ENCODE measurements at places on chromosomes 5 and 9.

GRCh38 chr9:886886-887285 lies 45.4 kb downstream of the DMRT1 start:
- no peak for DNase-seq

GRCh38 chr5:602466-603035 lies 9.6 kb upstream of the CEP72 start:
- no peak for DNase-seq

- no peak for DNase-seq
These were observed 115.8 kb upstream of the ICE1 start for GRCh38 chr5:5306696-5307095.

GRCh38 chr5:38258319-38259061 lies at the start of gene EGFLAM:
Gene EGFLAM, plus strand, starts transcription at chr5:38258559. Its CDS starts 196 bp downstream, at chr5:38258755.
- DNase-seq, result peak; percentile 84

GRCh38 chr9:124330011-124330697 lies 72.4 kb downstream of the NEK6 start:
- no peak for DNase-seq

- no peak for DNase-seq
These were observed 881 bp downstream of the TNFAIP8 start for GRCh38 chr5:119356612-119357188.

GRCh38 chr9:137116728-137117127 lies 2.2 kb upstream of the DPP7 start:
- no peak for DNase-seq

DNA sequence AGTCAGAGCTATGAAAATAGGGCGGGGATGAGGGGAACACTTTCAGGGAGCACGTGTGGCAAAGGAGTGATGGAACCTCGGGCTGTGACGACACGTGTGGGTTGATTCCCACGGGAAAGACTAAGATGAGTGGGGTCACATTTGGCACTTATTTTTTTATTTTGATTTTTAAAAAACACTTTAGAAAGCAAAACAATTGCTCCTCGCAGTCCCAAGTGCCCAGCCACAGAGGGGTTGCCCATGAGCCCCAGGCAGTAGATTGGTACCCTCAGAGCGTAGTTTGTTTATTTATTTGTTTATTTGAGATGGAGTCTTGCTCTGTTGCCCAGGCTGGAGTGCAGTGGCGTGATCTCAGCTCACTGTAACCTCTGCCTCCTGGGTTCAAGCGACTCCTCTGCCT lies 69.7 kb downstream of the WNK2 start:
- DNase-seq, result no peak

DNA sequence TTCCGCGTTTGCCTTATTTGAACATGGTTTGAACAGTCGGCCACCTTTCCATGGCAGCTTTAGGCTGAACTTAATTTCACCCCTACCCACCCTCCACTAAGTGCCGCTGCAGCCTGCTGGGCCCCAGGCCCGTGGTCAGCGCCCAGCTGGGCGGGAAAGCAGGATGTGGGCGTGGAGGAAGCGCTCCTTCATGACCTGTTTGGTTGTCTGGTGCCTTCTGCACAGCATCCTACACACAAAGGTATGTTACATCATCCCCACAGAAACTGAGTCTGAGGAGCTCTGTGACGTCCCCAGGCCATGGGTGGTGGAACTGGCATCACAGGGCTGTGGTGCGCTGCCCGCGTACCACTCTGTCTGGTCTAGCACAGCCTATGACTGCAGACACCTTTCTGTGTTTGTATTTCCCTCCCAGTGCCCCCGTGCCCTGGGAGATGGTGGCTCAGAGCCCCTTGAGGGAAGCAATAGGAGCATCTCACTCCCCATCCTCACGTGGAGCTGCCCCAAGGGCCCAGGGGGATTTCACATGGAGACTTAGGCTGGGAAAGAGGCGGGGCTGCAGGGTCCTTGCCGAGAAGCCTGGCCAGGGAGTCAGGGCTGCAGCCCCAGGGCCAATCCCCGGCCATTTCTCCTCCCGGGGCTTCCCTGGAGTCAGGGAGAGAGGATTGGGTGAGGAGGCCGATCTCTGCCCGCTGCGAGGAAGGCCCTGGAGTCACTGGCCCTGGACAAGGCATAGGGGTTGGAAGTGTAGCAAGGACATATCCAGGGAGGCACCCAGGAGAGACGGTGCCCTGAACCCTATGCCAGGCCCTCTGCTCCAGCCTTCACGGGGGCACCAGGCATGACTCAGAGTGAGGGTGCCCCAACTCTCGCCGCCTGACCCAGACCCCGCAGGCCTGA lies 37.5 kb upstream of the SUSD3 start:
- DNase-seq, result no peak

DNA sequence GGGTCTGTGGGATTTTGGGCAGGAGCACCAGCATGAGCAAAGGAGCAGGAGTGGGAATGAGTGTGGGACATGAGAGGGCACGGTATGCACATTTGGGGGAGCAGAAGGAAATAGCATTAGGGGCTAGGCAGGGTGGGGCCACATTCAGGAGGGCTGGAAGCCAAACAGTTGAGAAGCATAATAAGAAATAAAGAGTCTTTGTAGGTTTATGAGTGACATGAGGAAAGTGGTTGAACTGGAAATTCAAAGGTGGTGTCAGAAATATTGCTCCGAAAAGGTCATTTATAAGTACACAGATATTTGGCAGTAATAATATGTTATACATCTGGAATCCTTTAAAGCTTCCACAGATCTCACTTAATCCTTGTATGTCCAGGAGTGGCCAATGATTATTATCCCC lies 26.4 kb downstream of the ARHGEF28 start:
- DNase-seq, result no peak

DNA sequence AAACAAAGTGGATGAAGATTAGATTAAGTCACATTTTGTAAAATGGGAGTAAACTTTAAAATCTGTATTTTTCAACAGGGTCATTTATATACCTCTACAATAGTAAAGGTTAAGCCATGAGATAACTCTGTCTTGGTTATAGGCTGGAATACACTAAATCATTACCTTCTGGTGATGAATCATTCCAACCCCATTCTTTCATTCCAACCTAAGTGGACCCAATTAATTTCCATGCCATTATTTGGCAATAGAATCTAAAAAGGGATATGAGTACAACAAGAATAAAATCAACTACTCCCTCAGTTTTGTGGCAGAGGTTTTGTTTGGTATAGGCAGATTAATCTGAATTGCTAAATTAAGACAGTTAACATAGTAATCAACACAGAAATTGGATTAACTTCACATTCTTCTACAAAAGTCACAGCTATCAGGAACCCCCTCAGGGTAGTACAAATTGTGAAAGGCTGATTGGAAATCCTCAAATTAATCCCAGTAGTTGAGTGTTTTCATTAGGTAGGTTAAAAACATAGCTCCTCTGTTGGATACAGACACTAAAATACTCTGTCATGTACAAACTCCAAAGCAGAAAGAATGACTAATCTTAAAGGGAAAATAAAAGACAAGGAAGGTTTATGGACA lies 54.2 kb downstream of the ELAVL2 start:
- no peak for DNase-seq

DNA sequence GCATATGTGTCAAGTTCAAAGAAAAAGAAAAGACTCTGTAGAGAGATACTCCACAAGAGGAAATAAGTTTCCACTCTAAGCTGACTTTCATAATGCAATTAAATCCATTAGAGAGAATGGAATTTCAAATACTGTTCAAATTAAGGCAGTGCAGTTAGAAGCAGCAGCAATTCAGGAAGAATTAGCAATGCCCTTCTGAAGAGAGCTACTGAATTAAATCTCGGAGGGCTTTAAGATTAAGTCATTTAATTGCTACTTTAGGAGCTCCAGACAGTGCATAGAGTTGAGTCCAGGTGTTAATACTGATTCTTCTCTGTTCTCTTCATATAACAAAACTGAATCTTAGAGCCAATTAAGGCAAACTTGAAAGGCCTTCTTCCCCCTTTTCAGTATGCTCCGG lies 8.5 kb downstream of the CDH12 start:
- DNase-seq, result no peak

DNA sequence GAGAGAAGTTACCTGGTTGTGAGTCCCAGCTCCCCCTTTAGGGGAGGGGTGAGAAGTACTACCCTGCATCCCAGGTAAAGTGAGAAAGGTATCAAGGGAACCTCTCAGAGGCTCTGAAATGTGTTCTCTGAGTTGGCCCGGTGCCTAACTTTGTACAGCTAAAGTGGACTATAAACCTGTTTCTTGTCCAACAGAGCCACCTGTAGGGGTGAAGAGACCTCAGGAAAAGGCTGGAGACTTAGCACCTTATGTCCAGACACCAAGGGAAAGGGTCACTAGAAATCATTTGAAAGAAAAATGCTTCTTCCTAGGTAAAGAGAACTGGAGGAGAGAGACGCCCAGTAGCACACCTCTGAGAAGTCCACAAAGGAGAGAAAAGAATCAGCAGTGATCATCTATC lies 108.3 kb upstream of the KIF2A start:
- DNase-seq, result no peak

GRCh38 chr5:81191726-81192372 lies 41.3 kb upstream of the CKMT2 start:
- no peak for DNase-seq

- no peak for DNase-seq
These were observed 53.7 kb downstream of the ZNF462 start for GRCh38 chr9:106916466-106917235.

DNA sequence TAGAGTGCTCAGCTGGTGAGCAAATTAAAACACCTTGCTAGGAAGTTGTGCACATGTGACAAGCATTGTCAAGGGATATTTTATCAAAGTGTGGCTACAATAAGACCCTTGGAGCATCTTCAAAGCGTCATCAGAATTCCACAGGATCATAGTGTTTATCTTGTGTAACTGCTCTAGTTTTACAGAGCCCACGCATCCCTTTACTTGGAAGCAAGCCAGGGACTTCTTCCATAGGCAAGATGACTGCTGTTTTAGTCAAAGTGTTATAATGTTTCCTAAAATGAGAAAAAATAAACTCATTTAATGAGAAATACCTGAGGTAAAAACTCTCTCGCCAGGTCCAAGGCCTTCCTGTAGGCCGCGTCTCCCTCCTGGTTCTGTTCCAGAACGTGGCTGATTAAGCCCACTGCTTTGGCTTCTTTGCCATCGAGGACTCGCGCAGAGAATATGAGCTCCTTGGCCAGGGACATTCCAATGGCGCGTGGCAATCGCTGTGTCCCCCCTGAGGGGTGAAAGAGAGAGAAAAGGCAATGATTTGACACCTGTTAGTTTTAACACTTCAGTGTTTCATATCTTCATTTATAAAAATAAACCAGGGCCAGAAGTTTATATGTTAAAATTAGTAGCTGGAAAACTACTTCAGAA lies 141.1 kb downstream of the AUH start:
- no peak for DNase-seq

- no peak for DNase-seq
These were observed 63.3 kb downstream of the SMC5 start for GRCh38 chr9:70322096-70322495.

- DNase-seq, result no peak
These were observed 158.5 kb downstream of the NTRK2 start for GRCh38 chr9:84828046-84828445.

DNA sequence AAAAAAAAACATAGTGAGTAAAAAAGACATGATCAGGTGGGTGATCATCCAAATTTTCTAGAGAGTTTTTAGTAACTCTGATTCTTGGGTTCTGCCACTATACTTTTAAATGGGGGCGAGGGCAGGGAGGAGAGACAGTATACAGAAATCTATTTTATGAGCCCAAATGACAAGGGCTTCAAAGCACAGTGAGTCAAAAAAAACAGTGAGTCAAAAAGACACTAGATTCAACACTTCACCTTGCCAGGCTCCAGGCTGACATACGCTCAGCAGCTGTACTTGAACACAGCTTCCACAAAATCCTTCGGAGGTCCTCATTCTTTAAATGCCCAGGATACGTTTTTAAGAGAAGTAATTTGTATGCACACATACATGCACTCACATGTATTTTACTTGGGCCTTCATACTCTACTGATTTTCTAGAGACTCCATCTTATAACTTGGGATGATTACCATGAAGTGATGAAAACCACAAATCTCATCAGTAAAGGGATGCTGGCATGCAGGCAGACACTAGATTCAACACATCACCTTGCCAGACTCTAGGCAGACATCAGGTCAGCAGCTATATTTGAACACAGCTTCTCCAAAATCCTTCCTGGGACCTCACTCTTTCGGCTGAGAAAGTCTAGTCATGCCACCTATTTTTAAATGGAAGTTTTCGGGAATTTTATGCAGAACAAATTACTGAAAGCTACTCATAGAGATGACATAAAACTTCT lies 28.8 kb downstream of the NR3C1 start:
- no peak for DNase-seq

GRCh38 chr5:88502179-88503040 lies 233.8 kb upstream of the TMEM161B start:
- DNase-seq, result no peak

DNA sequence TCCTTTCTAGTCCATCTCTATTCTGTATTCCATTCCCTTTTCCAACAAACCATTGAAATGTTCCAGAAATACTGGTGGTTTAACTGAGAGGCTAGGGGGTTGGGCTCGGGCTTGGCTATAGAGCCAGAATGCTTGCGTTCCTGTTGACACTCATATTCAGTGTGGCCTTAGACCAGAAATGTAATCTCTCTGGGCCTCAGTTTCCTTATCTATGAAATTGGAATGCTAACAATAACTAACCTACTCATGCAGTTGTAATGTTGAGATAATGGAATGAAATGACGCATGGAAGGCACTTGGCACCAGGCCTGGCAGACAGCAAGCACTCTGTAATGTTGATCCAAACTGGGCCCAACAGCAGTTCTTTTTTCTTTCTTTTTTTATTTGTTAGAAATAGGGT lies 26.8 kb downstream of the JADE2 start:
- no peak for DNase-seq

DNA sequence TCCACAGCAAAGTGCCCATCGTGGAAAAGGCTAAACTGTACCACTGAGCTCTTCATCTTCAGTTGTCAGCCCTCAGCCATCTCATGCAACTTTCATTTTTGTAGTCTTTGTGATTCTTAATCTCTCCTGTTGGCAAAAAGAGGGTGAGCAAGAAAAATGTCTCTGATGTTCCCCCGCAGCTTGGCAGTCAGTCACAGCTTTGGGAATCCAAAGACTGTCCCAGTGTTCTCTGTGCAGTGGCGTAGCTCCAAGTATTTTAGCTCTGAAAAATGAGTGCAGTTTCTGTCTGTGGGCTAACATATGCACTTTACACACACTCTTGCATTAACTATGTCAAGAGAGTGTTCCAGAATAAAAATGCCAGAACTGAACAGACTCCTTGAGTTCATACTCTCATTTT lies 372.2 kb downstream of the TMEM232 start:
- DNase-seq, result no peak

DNA sequence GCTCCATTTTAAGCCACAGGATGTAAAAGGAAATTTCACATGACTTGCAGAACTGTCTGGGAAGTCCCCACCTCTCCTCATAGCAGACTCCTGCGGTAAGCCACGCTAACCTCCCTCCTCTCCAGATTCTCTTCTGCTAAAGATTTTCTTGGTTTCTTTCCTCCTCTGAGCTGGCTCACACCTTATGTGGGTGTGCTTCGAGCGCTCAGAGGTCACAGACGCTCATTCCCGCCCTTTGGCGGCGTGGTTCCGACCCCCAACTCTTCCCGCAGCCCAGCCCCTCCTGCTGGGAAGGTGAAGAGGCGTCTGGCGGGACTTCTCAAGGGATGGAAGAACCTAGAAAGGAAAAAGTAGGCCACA lies 32.9 kb upstream of the CDK20 start:
- DNase-seq, result no peak

GRCh38 chr5:172874647-172875504 lies 40.8 kb downstream of the ERGIC1 start:
- DNase-seq, result no peak
